CD4-positive, alpha-beta T cell treated with Interleukin-17A for 1 hour (primary cell): ENCODE measurements at places on chromosomes 11 and 22.

DNA sequence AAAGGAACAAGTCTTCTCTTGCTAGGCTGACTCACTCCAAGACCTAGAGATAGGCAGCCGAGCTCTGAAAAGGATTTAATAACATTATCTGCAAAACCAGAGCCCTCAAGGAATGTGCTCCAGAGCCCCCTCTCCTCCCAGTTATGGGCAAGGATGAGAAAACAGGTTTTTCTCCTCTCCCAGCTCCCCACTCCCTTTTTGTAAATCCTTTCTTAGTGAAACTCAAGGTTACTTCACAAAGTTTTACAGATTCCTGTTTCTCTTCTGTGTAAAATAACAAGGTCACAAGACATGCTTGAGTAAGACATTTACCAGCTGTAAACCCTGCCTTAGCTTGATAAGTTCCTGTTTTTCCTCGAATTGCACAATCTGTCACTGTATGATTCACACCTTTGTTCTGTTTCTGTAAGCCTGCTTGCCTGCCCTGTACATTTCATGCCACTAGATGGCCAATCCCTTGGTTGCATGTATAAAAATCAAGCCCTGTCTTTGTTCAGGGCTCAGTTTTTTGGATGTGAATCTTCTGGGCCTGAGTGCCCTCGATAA is 489.4 kb downstream of the KCNA4 start:
- peak; percentile 16 for DNase-seq

DNA sequence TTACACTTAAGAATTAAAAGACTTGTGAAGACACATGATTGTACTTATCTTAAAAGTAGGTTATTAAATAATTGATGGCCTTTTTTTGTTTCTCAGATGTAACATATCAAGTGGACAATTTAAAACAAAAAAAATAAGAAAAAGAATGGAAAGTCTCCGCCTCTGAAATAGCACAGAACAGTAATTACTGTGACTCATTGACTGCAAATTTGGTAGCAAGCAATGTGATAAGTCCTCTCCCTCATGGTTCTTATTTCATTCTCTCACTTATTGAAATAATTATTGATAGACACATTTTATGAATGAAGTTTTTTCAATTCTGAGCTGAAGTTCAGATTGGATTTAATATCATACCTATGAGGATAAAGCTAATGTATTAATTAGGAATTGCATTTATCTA is 717.9 kb upstream of the LUZP2 start:
- no peak for DNase-seq

GRCh38 chr22:37940698-37941376 is 12.6 kb downstream of the C22orf23 start:
- no peak for DNase-seq

- DNase-seq = no peak
These were observed 60.5 kb upstream of the UCP3 start for GRCh38 chr11:74069146-74070046.

GRCh38 chr11:11143849-11144248 is 209.2 kb downstream of the CSNK2A3 start:
- no peak for DNase-seq

DNA sequence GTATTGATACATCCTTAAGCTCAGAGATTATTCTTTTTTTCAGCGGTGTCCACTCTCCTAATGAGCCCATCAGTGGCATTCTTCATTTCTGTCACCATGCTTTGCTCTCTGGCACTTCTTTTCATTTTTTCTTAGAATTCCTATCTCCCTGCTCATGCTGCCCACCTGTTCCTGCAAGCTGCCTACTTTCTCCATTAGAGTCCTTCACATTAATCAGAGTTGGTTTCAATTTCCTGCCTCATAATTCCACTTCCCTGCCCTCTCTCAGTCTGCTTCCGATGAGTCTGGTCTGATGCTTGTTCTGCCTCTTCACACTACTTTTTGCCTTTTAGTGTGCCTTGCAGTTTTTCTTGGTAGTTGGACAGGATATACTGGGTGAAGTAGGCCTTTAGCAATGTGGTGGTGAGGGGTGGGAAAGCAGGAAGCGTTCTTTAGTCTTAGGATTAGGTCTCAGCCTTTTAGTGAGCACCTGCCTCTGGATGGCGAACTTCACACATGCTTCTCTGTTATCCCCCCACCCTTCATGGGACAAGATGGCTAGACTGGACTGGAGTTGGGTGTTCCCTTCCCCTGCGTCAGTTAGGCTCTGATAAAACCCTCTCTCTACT is 53.6 kb downstream of the CECR2 start:
- DNase-seq = no peak

DNA sequence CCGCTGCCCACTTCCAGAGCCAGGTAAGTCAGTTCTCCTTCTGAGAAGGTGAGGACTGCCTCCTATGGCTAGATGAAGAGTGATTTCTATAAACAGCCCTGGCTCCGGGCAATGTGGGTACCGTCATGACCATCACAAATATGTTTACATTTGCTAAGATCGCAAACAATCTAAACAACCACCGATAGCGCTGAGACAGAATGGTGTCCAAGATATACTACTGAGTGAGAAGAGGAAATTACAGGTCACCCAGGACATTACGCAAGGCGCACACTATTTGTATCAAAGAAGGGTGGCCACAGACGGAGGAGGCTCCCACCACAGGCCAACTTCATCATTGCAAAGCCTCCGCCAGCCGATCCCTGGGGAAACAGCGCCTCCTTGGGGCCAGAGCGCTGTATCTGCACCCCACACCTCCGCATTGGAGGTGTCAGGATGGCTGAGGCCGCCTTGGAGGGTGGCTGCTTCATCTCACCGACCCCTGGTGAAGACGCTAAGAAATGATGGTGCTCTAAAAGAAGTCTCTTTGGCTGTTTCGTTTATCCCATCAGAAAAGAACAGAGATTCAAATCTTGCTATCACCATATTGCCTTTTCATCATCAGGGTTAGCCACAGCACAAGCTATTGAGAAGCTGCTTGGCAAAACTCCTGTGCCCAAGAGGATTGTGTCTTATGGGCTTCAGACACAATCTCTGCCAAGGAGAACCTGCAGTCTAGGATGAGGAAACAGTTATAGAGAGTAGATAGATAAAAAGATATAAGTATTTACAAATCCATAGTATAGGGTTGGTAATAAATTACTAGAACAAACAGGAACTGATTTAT is 12.3 kb upstream of the ASRGL1 start:
- DNase-seq = peak; percentile 61

DNA sequence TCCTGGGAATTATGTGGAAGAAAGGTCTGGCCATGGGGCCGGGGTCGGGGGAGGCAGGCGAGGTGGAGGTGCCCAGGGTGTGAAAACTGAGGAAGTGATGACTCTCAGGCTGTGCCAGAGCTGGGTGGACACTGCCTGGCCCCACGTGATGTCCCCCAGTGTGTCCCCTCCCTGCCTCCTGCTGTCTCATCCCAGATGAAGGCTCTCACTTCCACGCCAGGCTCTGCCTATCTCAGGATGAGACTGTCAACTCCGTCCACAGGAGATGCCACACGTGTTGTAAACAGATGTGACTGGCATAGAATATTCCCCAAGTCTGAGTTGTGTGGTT is 51.4 kb downstream of the RPS6KA4 start:
- no peak for DNase-seq

GRCh38 chr22:32202539-32203180 is 2.2 kb downstream of the RFPL2 start:
- DNase-seq = peak; percentile 43

DNA sequence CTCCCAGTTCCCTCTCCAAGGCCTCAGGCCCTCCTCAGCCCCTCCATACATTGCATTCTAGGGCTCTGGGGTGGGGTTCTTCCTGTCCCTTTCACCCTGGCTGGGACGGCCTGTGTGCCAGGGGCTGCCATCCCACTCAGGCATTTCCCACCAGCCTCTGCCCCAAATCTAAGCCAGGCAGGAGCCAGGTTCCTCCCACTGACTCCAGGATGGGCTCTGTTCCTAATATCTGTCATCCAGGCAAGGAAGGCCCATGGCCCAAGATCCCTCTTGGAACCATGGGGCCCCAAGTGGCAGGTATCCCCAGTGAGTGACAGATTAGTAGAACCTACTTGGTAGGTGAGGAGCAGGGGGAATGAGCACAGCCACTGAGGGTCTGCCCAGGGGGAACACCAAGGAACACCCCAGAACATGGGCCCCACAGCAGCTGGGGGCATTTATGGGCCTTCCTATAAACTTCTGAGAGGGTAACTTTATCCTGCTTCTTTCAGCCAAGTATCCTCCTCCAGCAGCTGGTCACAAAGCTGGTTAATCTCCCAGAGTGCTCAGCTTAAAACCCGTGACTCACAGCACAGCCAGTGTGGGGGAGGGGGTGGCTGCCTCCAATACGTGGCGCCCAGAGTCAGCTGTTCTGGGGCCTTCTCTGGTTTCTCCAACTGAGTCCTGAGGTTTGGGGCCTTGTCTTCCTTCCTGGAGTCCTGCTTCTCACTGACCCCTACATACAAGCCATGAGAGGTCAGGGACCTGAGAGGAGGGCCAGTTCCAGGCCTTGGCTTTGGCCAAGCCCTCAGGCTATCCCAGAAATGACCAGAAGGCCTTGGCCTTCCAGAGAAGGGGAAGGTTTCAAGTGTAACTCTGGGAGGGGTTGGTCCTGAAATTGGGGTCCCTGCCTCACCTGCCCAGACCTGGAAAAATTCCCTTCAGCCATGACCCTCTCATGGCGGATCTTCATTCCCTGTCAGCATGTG is 19.9 kb upstream of the MYOD1 start:
- DNase-seq = no peak

GRCh38 chr11:93520726-93521509 is 22.3 kb downstream of the SMCO4 start:
- DNase-seq = peak; percentile 18

GRCh38 chr11:26254378-26254777 is 77.6 kb upstream of the ANO3 start:
- no peak for DNase-seq

- no peak for DNase-seq
These were observed 64.0 kb upstream of the PTPRJ start for GRCh38 chr11:47916361-47916841.

DNA sequence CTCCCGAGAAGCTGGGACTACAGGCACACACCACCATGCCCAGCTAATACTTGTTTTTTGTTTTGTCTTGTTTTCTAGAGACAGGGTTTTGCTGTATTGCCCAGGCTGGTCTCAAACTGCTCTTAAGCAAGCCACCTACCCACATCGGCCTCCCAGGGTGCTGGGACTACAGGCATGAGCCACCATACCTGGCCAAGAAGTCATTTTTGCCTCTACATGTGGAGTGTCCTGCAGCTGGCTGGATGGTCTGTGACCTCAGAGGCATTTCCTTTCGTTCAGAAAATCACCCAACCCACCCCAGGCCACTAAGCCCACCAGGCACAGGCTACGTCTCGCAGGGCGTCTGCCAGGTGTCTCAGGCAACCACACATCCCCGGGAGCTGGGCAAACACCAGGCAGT is 12.8 kb downstream of the SHANK2 start:
- no peak for DNase-seq

DNA sequence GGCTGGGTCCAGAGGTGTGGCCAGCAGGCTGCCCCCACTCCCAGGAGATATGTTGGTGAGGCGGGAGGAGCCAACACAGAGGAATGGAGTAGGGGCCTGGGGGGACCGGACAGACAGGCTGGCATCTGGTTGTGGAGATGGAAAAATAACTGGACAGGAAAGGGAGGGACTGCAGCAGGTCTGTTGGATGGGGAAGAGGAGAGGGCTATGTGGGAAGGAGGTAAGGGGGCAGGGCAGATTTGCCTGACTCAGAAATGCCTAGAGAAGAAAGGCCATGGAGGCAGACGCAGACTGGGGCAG is 160.4 kb downstream of the TRIM29 start:
- DNase-seq = no peak

DNA sequence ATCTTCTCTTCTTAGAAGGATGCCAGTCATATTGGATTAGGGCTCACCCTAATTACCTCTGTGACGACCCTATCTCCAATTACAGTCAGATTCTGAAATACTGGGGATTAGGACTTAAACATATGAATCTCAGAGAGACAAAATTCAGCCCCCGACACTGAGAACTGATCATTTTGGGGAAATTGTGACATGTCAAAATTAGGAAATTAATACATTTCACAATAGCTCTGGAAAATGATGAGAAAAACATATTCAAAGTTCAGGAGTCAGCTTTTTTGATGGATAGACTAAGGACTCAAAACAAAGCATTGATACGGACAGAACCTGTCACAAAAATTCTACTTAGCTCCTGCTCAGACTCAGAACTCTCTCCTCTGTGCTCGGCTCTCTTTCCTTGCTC is 40.8 kb downstream of the COMMD9 start:
- no peak for DNase-seq

- no peak for DNase-seq
These were observed 9.3 kb downstream of the TSPO start for GRCh38 chr22:43160497-43161126.

DNA sequence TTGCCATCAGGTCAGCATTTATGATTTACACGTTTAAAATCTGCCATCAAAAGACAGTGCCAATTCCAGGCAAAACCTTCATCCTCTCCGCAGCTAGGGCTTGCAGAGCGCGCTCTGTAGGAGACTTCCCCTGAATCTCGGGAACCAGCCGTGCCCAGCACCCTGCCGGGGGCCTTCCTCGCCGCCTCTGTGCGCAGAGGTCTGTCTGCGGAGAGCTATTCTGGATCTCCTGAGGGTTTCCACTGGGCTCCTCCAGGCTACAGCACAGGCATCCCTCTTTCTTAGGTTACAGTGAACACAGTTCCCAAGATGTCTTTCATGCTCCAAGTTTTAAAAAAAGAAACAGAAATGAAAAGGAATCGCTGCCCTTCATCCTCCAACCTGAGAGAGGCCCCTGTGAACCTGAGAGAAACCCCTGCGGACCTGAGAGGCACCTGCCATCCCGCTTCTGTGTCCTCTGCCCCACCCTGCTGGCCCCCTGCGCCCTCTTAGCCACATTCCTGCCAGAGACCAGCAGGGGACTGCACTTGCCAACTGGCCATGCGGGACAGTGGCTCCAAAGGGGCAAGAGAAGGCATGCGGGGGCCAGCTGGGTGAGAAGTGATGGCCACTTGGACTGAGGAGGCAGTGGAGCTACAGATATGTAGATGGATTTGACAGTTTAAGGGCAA is 16.1 kb downstream of the TP53AIP1 start:
- DNase-seq = no peak

GRCh38 chr11:7872890-7873289 is 58.2 kb downstream of the OR10A6 start:
- DNase-seq = no peak

DNA sequence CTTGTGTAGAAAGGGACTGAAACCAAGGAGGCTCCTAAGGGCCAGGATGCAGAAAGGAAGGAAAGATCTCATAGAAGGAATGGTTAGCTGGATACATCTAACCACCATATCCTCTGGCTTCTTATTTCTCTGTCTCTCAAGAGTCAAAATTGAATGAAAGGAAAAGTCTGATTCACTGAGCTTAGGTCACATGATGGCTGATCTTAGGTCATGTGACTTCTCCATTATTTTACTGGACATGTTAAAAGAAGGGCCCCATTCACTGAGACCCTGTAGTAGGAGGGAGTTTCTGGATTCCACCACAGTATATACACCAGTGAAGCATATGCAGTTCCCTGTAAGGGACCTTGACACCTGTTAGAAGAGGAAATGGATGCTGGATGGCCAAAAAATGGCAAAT is 516.6 kb downstream of the NELL1 start:
- DNase-seq = no peak
